ENCODE measurements at places on chromosomes 12 and 14. TPM values are rescaled to one million over a fixed set of nuclear protein-coding genes. Genes with fewer than 3 reads are reported as not detected.

Gene SCNN1A
- total RNA-seq, result 151 TPM

Gene RHOF
- 31.4 TPM for total RNA-seq

Gene NRXN3
- total RNA-seq, result 1.6 TPM

Gene PRPH
- 8.8 TPM for total RNA-seq

Gene LBHD2
- not detected for total RNA-seq

Gene PDE3A
- total RNA-seq, result 17.3 TPM

GRCh38 chr12:132033627-132034026 lies 83.9 kb downstream of the EP400 start:
- no peak for DNase-seq

GRCh38 chr12:49369411-49370145 lies 2.3 kb downstream of the SPATS2 start:
- DNase-seq, result no peak

All from Peyer's patch (tissue), 4 donors.